ENCODE measurements at places on chromosomes 1 and 21. TPM values are rescaled to one million over a fixed set of nuclear protein-coding genes. Genes with fewer than 3 reads are reported as not detected.

DNA sequence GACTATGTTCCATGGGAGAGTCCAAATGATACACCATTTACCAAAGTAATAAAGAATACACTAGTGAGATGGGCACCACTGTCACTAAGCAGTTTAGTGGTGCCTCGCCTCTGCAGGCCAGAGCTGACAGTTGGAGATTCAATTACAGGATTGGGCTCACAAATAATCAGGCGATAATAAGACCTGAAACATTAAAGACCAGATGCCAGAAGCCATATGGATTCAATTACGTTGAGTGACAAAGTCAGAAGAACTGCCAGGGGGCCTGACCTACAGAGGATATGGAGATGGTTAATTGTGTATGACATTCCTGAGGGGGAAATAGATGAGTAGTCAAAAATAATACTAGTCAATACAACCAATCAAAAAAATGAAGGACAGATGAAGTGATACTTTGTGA lies 65.2 kb upstream of the ST6GALNAC5 start:
- H3K4me3 ChIP-seq: no peak overlapping the region
- no peaks in the 10 kb centered on the region for H3K36me3 ChIP-seq
- H3K27me3 ChIP-seq: no peaks in the 10 kb centered on the region
- no peaks in the 10 kb centered on the region for H3K4me1 ChIP-seq
- no peak for DNase-seq
- H3K27ac ChIP-seq: no peak overlapping the region

Gene PLA2G2C
- 0.03 TPM for polyA plus RNA-seq

DNA sequence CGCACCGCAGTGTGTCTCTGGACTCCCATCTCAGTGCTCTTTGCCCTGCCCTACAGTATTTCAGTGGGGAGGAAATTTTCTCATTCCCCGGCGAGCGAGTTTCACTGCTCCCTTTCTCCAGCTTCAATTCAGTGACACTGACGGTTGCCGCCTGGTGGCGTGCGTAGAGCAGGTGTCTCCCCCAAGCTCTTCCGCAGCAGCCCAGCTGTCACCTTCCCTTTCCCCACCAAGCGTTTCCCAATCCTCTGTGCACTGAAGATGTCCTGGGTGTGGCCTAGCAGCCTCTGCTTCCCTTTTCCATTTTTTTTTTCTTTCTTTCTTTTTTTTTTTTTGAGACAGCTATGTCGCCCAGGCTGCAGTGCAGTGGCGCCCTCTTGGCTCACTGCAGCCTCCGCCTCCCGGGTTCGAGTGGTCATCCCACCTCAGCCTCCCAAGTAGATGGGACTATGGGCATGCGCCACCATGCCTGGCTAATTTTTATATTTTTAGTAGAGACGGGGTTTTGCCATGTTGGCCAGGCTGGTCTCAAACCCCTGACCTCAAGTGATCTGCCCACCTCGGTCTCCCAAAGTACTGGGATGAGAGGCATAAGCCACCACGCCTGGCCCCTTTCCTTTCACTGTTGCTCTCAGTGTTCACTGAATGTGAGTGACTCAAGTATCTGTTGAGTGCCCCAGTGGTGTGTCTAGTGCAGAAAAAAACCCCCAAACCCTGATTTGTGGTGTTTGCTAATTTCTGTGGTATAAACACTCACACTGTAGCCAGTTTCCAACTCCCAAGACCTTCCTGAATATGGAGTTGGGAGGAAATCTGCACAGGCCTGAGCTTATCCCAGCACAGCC lies 30.1 kb downstream of the TNFRSF1B start:
- peaks cover 58% of the 10 kb centered on the region for H3K4me1 ChIP-seq
- H3K4me3 ChIP-seq: peak overlapping the region; percentile 25
- DNase-seq: peak; percentile 91

Gene RASSF5
- polyA plus RNA-seq: 81.6 TPM

Gene CHRM3
- not detected for polyA plus RNA-seq

Gene SPOCD1
- not detected for polyA plus RNA-seq

- H3K4me3 ChIP-seq: no peak overlapping the region
- H3K36me3 ChIP-seq: no peaks in the 10 kb centered on the region
- no peak overlapping the region for H3K27ac ChIP-seq
- peak; percentile 24 for DNase-seq
- no peaks in the 10 kb centered on the region for H3K4me1 ChIP-seq
These were observed 137.8 kb downstream of the BARHL2 start for GRCh38 chr1:90579212-90579802.

GRCh38 chr1:157403203-157403602 lies 149.1 kb downstream of the FCRL5 start:
- H3K4me3 ChIP-seq: peak overlapping the region; percentile 9
- DNase-seq: peak; percentile 49
- no peaks in the 10 kb centered on the region for H3K27me3 ChIP-seq
- H3K4me1 ChIP-seq: peaks cover 63% of the 10 kb centered on the region
- peak overlapping the region; percentile 83 for H3K27ac ChIP-seq
- H3K36me3 ChIP-seq: no peaks in the 10 kb centered on the region

- H3K36me3 ChIP-seq: no peaks in the 10 kb centered on the region
- no peaks in the 10 kb centered on the region for H3K27me3 ChIP-seq
- H3K4me3 ChIP-seq: no peak overlapping the region
- no peak for DNase-seq
- H3K4me1 ChIP-seq: peaks cover 42% of the 10 kb centered on the region
These were observed 40.9 kb upstream of the SLC6A9 start for GRCh38 chr1:44072204-44072603.

Gene S100A7
- not detected for polyA plus RNA-seq

- peaks cover 24% of the 10 kb centered on the region for H3K36me3 ChIP-seq
- H3K4me3 ChIP-seq: no peak overlapping the region
- DNase-seq: no peak
- H3K4me1 ChIP-seq: peaks cover 30% of the 10 kb centered on the region
- no peak overlapping the region for H3K27ac ChIP-seq
These were observed 17.3 kb downstream of the NOC2L start for GRCh38 chr1:941588-942383.

DNA sequence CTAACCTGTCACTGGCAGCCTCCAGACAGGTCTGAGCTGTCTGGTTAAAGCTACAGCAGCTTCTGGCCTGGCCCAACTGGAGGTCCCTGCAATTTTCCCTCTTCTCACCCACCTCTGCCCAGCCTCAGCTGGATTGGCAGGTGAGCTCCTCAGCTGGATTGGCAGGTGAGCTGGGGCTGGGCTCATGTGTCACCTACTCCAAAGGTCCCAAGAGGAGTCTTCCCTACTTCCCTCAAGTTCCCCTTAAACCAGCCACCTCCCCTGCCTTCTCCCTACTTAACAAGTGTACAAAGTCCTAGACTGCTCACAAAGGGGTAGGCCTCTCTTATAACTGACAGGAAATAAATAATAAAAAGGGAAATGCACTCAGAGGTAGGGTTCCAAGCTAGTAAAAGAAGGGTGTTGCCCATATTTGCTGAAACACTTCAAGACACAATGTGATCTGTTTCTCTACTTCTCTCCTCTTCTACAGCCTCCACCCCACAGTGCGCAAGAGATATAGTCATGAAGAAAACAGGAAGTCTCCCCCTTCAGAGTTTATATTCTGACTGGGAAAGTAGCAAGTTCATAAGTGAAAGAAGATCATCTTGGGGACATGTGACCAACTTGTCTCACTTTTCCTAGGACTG lies at the start of gene GPA33:
GPA33 (minus strand) TSS at position 64 of the 629 bp plus-strand sequence. CDS start 90 bp downstream, outside the sequence.
- peaks cover 21% of the 10 kb centered on the region for H3K4me1 ChIP-seq
- no peak within 1 kb of the TSS for H3K4me3 ChIP-seq
- DNase-seq: peak; percentile 75
- no peaks in the 10 kb centered on the region for H3K36me3 ChIP-seq
- H3K27me3 ChIP-seq: no peaks in the 10 kb centered on the region
- H3K27ac ChIP-seq: peak within 1 kb of the TSS; percentile 82

DNA sequence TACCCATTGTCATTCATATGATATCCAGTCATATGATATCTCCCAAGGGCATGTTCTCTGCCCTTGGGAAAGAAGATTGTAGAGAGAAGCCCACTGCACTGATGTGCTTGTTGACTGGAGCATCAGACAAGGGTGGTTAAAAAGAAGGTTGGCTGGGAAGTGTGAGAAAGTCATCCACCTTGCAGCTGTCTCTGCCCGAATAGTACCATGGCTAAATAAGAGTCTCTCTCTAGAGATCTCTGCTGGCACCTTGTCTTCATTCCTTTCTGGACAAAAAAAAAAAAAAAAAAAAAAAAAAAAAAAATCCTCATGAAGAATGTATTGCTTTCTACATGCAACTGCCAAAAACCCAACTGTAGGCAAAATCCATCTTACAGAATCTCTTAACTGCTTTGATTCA lies 349.7 kb upstream of the ESRRG start:
- no peaks in the 10 kb centered on the region for H3K4me1 ChIP-seq
- no peak overlapping the region for H3K27ac ChIP-seq
- H3K27me3 ChIP-seq: no peaks in the 10 kb centered on the region
- DNase-seq: no peak
- H3K4me3 ChIP-seq: no peak overlapping the region
- H3K36me3 ChIP-seq: no peaks in the 10 kb centered on the region
